ENCODE measurements at places on chromosomes 4 and X.
A peak's percentile ranks its signal among the peaks of the same experiment; 100 is the strongest.

- DNase-seq = no peak
Measured at GRCh38 chr4:161642708-161643107, 521.1 kb downstream of the FSTL5 start.

- DNase-seq = no peak
Measured at GRCh38 chrX:18917831-18918230, 66.1 kb downstream of the PHKA2 start.

DNA sequence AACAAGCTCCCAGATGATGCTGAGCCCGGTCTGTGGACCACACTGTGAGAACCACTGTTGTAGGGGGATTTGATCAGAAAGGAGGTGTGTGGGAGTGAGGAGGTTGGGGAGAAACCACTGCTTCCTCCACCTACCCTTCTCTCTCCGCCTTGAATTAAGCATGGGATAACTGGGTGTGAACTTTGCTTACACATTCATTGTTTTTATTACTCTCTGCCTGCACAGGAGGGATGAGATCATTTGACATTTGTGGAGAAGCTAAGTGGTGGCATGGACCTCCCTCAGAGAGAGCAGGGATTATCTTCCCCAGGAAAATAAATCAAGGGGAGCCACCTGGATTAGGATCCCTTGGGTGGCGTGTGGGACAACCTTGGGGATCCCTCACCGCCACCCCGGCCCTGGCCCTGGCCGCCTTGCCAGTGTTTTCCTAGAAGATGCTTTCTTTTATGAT, 212.1 kb upstream of the ATP6AP2 start:
- DNase-seq = no peak

DNA sequence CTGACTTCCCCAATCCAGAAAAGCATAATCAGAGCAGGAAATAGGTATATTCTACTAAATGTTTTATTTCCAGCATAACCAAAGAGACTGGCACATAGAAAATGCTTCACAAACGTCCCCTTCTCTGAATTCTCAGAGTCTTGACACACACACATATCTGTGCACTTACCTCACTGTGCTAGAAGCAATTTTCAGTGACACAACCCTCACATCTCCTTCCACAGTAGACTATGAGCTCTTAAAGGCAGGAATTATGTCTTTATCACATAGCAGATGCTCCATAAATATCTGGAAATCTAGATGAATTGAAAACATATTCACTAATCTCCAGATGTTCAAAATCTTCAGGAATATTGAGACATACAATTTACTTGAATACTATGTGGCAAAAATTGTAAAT, 5.9 kb downstream of the SOWAHB start:
- DNase-seq = no peak

GRCh38 chr4:88202443-88202842, 44.0 kb upstream of the ABCG2 start:
- no peak for DNase-seq

DNA sequence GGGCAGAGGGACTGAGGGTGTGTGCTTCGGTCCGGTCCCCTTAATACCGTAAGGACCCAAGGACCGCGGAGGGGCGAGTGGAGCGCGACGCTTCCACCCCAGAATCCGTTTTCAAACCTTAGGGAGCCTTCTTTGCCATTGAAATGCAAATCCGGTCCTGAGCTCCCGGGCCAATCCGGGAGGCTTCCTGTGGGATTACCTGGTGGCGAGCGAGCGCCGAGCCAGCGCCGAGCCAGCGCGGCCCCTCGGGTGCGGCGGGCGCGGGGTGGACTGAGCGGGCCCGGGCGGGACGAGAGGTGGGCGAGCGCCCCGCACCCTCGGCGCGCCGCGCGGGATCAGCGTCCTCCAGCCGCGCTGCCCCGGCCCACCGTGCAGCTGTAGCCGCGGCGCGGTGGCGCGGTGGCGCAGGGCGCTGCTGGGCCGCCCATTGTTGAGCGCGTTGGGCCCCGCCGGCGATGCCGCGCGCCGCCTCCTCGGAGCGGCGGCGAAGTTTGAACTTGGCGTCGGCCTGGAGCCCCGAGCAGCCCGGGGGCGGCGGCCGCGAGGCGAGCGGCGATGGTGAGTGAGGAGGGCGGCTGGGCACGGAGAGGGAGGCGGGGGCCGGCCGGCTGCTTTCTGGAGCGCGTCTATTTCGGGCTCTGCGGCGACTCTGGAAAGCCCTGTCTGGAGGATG, 208.7 kb downstream of the SOWAHB start:
- no peak for DNase-seq

DNA sequence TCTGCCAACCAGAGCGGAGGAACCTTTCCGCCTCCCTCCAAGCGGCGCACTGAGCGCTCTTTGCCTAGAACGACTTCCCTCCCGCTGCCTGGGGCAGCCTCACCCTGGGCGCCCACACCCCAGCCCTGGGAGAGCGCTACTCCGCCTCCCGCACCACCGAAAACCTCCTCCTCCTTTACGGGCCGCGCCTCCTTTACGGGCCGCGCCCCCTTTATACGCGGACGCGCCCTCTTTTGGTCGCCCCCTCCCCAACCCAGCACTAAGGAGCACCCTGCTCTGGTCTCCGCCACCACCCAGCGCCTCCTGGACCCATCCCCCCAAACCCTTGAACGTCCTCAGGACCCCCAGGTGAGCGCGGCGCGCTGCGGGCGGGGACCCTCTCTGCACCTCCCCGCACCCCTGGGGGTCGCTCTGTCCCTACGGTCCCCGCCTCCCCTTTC, 586 bp upstream of the NSG1 start:
- peak; percentile 67 for DNase-seq

GRCh38 chr4:154959756-154960155, 178.7 kb downstream of the RBM46 start:
- DNase-seq = no peak

GRCh38 chr4:78734441-78735162, 41.5 kb upstream of the BMP2K start:
- DNase-seq = no peak

- DNase-seq = no peak
Measured at GRCh38 chrX:72269671-72270251, 7.3 kb downstream of the RPS4X start.

GRCh38 chrX:12814420-12814819, 23.2 kb downstream of the PRPS2 start:
- DNase-seq = peak; percentile 18
